ENCODE measurements at places on chromosomes 2 and 18.

DNA sequence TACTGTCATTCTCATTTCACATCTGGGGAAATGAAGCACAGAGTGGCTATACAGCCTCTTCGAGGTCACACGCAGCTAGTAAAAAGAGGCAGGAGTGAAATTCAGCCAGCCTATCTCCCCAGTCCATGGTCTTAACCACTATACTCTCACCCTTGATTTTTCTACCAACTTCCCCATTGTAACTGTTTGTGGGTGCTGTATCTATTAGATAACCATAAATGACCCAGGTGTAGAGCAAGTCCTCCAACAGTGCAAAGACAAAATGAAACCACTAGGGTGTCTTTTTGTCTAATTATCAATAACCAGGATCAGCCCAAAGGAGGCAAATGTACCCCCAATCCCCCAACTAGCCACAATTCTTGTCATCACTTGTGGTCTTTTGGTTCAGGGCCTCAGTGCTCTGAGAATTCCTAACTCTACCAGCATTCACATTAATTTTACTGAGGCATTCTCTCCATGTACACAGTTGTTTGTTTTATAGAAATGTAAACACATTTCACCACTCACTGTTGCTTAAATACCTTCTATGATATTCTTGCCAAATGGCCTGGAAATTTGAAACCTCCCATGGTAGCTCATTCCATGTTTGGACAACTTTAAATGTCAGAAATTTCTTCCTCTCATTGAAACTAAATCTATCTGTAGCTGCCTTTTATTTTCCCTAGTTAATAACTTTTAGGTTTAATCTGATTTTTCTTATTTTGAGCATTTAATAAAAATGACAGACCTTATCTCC lies 58.7 kb downstream of the SLC40A1 start:
- no peak for DNase-seq

DNA sequence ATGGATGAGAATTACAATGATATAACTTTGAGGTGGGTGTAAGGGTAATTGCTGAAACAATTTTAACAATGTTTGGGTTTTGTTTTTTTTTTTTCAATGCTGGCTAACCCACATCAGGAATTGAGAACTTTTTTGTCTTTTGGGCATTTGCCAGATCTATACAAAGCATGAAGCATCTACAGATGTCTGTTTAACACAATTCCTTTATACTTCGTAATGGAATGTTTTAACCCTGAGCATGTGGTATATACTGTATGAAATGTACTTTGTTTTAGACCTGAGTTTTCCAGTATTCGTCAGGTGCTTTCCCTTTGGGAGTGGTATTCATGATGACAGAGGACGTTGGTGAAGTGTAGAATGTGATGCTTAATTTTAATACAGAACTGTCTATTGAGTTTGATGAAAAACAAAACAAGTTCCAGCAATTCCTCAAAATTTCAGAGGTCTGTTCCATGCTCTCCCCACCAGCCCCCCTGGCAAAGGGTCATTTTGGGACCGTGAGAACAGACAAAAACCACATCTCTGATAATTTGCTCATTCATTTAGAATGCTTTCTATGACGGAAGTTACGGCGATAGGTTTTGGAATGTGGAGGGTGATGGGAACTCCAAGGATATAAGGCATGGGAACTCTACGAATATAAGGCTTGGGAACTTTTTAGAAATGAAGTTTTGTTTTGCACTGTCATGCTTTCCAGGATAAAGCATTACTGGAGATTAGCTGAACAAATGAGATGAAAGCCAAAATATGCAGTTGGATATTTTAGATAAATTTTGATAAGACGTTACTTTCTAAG lies 14.1 kb downstream of the LIMS1 start:
- no peak for DNase-seq

DNA sequence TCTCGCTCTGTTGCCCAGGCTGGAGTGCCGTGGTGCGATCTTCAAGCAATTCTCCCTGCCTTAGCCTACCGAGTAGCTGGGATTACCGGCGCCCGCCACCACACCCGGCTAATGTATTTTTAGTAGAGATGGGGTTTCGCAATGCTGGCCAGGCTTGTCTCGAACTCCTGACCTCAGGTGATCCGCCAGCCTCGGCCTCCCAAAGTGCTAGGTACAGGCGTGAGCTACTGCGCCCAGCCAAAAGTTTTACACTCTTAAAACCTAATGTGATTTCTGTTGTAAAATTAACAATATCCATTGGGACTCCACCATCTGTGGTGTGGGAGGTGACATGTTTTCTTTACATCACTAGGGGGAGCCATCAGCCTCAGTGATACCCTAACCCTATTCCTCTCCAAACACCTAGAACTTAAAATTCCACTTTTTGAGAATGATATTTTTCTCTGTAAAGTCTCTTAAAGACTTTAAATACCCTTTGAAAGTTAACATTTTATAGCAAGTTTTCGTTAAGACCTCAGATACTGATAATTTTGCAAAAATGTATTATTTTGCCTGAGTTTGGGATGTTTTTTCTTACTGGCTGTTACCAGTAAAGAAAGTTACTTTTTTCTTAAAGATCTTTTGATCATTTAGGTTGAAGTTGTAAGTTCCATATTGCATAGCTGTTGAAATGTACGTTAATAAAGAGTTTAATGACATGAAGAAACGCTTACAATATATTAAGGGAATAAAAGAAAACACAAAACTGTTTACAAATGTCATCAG lies 11.6 kb upstream of the EIF2AK2 start:
- no peak for DNase-seq

DNA sequence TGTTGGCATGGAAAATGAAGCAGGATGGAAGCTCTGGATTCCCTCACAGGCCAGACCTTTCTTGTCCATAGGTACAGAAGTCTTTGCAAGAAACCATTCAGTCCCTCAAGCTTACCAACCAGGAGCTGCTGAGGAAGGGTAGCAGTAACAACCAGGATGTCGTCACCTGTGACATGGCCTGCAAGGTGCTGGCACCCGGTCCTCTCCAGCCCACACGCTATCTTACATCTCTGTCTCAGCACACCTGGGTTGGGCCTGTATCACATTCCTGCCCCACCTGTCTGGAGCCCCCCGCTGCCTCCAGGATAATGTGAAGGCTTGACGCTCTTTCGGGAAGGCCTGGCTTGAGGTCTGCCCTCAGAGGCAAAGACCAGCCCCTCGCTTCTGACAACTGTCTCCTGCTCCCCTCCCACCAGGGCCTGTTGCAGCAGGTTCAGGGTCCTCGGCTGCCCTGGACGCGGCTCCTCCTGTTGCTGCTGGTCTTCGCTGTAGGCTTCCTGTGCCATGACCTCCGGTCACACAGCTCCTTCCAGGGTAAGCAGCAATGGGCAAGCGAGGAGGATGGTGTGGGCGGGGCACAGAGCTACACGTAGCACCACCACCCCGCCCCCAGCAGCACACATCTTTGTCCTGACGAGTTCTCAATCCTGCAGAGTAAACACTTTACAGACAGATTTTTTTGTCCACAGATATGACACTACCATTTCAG lies 6.0 kb downstream of the TMEM214 start:
- DNase-seq: no peak

GRCh38 chr18:45008694-45009413 lies 328.2 kb downstream of the SETBP1 start:
- DNase-seq: no peak

GRCh38 chr2:189348369-189348768 lies 92.9 kb upstream of the WDR75 start:
- no peak for DNase-seq
